ENCODE measurements at places on chromosomes 1 and 21. TPM values are rescaled to one million over a fixed set of nuclear protein-coding genes. Genes with fewer than 3 reads are reported as not detected.
A peak's percentile ranks its signal among the peaks of the same experiment; 100 is the strongest.

The KISS1 gene
- polyA plus RNA-seq: 2.0 TPM

DNA sequence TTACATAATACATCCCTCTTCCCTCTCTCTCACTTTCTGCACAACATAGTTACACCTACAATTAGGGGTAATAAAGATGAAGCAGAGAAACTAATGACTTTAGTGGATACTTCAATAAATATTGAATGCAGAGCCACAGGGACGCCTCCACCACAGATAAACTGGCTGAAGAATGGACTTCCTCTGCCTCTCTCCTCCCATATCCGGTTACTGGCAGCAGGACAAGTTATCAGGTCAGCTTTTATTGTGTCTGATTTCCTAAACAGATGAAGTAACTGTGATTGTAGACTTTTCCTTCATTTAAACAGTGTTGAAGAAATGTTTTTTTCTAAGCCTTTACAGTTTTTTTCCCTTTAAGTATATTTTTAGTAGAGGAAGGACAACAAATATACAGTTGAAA is 281.6 kb downstream of the TPR start:
- no peak overlapping the region for H3K4me3 ChIP-seq
- H3K4me1 ChIP-seq: no peaks in the 10 kb centered on the region
- no peak for DNase-seq
- no peak overlapping the region for H3K27ac ChIP-seq
- H3K36me3 ChIP-seq: no peaks in the 10 kb centered on the region
- no peaks in the 10 kb centered on the region for H3K27me3 ChIP-seq

- no peaks in the 10 kb centered on the region for H3K36me3 ChIP-seq
- DNase-seq: no peak
- H3K27ac ChIP-seq: no peak overlapping the region
- H3K27me3 ChIP-seq: no peaks in the 10 kb centered on the region
- no peak overlapping the region for H3K4me3 ChIP-seq
These were observed 20.7 kb upstream of the TRIM45 start for GRCh38 chr1:117142200-117142599.

- H3K4me3 ChIP-seq: no peak overlapping the region
- H3K27me3 ChIP-seq: no peaks in the 10 kb centered on the region
- no peak for DNase-seq
- H3K36me3 ChIP-seq: no peaks in the 10 kb centered on the region
These were observed 12.2 kb downstream of the DNASE2B start for GRCh38 chr1:84410328-84411095.

The MNDA gene
- not detected for polyA plus RNA-seq

The URB1 gene
- polyA plus RNA-seq: 2.9 TPM

DNA sequence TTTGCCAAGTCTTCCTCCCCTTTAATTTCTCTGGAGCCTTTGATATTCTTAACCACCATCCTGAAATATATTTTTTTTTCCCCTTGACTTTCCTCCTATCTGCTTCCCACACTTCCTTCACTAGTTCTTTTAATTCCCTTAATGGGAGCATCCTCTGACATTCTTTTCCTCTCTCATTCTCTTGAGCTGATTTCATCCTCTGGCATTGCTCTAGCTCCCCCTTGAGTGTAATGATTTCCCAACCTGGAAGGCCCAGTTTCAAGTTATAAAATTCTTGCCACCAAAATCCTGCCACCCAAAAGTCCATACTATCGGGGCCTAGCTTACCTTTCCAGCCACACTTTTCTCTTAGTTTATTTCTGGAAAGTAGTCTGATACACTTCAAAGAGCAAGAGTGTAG is 39.5 kb upstream of the UBE2U start:
- no peaks in the 10 kb centered on the region for H3K36me3 ChIP-seq
- no peak overlapping the region for H3K4me3 ChIP-seq
- H3K27ac ChIP-seq: no peak overlapping the region
- peak; percentile 26 for DNase-seq
- peaks cover 11% of the 10 kb centered on the region for H3K4me1 ChIP-seq
- H3K27me3 ChIP-seq: no peaks in the 10 kb centered on the region

The THBS3 gene
- polyA plus RNA-seq: 41.6 TPM

- no peak overlapping the region for H3K4me3 ChIP-seq
- no peak overlapping the region for H3K27ac ChIP-seq
- H3K4me1 ChIP-seq: no peaks in the 10 kb centered on the region
- no peaks in the 10 kb centered on the region for H3K27me3 ChIP-seq
These were observed 611.1 kb downstream of the BRINP3 start for GRCh38 chr1:189866606-189867005.

DNA sequence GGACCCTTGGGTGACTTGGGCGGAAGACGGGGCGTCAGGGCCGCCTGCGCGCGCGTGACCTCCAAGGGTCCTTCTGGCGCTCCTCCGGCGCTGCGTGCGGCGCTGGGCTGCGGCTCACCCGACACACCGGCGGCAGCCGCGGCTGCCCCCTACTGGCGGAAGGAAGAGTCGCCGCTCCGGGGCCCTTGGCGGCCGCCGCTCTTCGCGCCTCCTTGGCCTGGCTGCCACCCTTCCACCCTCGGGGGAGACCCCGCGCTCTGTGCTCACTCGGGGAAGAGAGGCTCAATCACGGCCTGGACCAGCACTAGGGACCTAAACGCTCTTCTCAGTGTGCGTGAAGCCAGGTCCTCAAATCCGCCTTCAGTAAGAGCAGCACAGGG is 89.7 kb downstream of the DMRTA2 start:
- peaks cover 40% of the 10 kb centered on the region for H3K27me3 ChIP-seq
- H3K27ac ChIP-seq: no peak overlapping the region
- peak; percentile 78 for DNase-seq
- H3K4me3 ChIP-seq: peak overlapping the region; percentile 45
- no peaks in the 10 kb centered on the region for H3K36me3 ChIP-seq

The NPHP4 gene
- polyA plus RNA-seq: 5.6 TPM
